ENCODE measurements at places on chromosomes 2 and 18. TPM values are rescaled to one million over a fixed set of nuclear protein-coding genes. Genes with fewer than 3 reads are reported as not detected.

Gene REEP1
- 342 TPM for total RNA-seq

Gene CD8B
- not detected for total RNA-seq

Gene DDX18
- total RNA-seq: 62.4 TPM

Gene USP34
- total RNA-seq: 235 TPM

GRCh38 chr2:43537137-43537536 is 58.7 kb downstream of the THADA start:
- DNase-seq: no peak

DNA sequence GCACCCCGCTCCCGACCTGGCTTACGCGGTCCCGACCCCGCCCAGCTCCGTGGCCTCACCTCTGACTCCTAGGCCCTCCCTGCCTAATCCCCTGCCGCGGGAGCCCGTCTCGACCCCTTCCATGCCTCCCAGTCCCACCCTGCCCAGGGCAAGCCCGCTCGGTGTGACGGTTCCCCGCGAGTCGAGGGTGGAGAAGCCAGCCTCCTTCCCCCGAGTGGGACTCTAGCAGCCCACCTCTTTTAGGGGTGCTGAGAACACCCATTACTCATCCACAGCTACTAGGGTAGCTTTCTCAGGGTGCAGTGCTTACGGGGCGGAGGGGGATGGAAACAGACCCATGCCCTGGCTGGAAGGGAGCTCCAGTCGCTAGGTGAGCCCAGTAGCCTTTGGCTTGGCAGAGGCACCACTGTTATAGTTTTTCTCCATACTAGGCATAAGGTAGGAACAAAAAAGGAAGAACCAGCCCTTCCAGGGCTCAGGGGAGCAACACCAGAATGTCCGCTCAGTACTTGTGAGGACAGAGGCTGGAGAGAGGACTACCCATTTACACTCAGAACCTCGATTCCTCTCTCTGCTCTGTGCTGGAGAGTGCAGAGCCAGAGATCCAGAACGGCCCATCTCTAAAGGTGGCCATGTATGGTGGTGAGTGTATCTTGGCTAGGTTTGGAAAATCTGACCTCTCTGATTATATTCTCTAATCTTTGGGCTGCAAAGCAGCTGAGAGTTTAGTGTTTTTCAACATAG is 606 bp downstream of the AGBL5 start:
- DNase-seq: no peak

DNA sequence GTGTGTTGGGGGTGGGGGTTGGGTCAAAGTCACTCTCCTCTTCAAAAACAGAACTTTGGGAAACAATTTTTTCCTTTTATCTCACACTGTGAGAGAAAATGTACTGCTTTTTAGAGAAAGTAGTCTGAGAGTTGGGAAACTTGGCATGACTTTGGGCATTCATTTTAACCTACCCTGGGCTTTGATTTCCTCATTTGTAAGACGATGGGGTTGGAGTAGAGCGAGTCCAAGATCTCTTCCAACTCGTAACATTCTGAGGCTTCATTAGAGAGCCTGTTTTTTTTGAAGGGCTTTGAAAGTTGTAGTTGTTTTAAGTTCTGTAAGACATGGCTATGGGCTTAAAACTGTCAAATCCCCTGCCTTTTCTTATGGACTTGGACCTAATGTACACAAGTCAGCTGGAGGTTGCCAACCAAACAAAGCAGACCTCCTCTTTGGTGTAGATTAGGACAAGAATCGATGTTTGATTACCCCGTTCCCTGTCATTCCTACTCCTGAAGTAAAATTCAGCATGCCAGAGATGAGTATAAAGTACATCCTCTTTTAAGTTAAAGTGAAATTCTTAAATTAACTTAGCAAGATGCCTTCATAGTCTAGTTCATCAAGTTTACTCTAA is 8.4 kb downstream of the PHLPP1 start:
- DNase-seq: no peak

DNA sequence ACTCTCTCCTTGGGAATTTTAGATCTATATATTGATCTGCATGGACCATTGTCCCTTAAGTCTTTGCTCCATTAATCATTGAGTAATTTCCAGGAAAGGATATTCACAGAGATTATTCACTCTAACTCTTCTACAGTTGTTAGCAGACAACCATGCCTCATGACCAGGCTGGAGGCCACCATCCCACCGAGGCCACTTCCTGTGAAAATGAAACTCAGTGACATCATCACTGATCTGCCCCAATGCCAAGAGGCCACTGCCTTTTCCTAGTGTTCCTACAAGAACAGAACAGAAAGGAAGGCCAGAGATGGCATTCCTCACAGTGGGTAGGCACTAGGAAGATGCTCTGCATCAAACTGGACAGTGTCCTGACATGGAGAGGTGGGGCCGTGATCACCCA is 161.3 kb downstream of the DTNA start:
- DNase-seq: no peak

DNA sequence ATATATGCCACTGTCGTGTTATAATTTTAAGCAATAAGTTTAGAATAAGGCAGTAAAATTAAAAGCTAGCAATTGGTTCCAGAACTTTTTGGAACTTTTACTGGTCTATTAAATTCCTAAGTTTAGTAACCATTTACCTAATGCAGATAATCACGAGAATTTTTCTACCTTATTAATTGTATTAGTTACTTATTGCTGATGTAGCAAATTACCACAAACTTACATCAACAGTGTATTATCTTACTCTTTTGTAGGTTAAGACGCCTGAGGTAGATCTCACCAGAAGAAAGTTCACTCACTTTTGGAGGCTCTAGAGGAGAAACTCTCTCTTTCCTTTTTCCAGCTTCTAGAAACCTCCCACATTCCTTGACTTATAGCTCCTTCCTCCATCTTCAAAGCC is 14.0 kb upstream of the UBE2E3 start:
- no peak for DNase-seq

GRCh38 chr18:23565916-23566547 is 20.3 kb downstream of the NPC1 start:
- no peak for DNase-seq

- DNase-seq: peak; percentile 33
Measured at GRCh38 chr2:8122520-8122919, 559.3 kb upstream of the ID2 start.

DNA sequence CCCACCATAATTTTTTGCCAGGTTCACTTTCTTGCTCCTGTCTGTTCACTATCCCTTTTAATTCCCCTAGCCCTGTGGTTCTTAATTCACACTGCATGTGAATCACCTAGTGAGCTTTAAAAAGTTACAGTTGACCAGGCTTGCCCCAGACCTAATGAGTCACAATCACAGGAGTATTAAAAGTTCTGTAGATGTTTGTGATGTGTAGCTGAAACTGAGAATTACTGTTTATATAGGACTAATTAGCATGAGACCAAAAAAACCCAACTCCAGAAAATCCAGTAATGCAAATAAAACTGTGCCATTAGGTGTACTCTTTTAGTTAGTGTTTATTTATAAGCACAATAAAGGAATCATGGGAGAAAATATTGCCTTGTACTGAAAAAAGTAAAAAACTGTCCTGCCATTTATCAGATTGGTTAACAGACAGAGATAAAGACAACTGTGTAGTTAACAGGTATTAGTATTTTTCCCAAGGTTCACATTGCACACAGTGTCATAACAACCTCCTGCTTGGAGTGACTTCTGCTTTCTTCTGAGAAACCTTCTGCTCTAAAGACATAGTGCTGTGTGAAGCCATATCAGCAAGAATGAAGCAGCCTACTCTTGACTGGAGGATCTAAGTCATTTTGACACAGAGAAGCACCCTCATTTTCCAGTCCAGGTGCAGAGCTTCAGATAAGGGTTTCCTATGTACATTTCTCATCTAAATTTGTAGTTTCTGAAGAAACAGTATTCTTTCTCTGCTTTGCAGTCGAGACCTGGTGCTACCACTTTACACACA is 39.0 kb downstream of the VAPA start:
- no peak for DNase-seq

All from testis (tissue), 5 donors.